ENCODE measurements at places on chromosomes 12 and 14.

DNA sequence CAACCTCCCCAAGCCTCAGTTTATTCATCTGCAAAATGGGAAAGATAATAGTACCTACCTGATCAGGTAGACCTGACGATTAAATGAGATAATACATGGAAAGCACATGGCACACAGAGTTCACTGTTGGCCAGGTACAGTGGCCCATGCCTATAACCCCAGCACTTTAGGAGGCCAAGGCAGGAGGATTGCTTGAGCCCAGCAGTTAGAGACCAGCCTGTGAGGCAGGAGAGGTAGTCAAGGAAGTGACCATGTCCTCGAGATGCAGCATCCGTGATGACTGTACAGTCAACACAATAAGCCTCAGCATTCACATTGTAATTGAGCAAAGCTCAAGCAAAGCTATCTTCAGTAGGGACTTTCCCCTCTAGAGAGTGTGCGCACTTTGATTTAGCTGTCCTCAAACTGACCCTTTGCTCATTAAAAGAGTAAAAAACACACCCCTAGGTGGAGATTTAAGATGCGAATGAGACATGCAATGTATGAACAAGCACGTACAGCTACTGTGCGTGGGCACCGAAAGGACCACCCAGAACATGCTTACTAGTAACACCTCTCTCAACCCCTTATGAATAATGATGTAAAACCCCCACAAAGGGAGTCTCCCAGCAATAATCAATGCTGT lies 9.9 kb downstream of the ISCU start:
- no peak for DNase-seq

- DNase-seq, result no peak
Measured at GRCh38 chr14:89927186-89927865, 27.2 kb downstream of the EFCAB11 start.

DNA sequence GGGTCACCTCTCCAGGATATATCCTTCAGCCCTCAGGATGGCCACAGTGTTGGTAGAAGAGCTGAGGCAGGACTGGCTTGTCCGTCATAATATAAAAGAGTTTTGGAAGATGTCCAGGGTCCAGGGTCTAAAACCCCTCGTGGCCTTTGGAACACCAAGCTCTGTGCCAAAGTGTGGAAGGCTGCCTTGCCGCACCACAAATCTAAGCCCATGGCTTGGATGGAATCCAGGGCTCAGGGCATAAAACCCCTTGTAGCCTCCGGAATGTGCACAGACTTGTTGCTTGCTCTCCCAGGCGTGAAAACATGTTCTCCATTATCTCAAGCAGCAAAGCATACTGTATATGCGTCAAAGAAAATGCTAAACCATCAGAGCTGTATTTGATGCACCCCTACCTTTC lies 46.7 kb downstream of the TNFAIP2 start:
- no peak for DNase-seq

DNA sequence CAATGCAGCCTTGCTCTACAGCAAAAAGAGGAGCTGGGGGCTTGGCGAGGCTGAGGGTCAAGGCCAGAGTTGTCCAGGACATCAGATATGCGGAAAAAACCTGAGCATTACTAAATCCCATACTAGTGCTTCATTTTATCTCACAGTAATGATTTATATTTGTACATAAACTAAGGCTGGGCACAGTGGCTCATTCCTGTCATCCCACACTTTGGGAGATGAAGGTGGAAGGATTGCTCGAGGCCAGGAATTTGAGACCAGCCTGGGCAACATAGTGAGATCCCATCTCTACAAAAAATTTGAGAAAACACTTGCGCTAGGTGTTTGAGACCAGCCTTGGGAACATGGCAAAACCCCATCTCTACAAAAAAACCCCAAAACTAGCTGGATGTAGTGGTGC lies 11.6 kb upstream of the JPH4 start:
- DNase-seq, result no peak

- DNase-seq, result no peak
Measured at GRCh38 chr12:22340143-22340542, 5.6 kb upstream of the ST8SIA1 start.

GRCh38 chr12:56980268-56980667 lies 22.9 kb upstream of the RDH16 start:
- no peak for DNase-seq

DNA sequence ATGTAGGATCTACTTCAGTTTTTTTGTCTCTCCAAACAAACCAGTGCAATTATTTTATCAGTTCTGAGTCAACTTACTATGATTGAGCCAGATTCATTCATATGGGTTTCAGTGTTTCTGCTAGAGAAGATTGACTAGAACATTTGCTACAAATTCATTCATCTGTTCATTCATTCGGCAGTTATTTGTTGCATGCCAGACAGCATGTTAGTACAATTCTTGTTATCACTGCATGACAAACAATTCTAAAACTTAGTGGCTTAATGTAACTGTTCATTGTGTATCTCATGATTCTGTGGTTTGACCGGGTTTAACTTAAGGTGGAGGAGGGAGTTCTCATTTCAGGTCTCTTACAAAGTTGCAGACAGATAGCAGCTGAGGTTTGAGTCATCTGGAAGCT lies 52.3 kb downstream of the POLR3B start:
- no peak for DNase-seq

DNA sequence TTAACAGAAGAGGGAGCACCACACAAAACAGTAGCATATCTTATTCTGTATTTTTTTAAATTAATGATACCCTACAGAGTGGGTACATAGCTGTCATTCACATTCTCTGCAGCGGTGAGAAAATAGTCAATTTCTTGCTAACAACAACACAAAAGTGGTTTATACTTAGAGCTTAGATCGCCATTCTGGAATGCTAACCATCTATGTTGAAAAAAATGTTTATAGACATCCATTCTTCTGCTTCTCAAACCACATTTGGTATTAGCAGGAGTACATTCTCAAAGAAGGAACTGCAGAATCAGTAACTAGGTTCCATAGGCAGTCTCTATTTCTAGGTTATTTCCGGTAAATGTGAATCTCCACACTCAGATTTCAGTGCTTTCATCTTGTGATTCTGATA lies 185.9 kb downstream of the PPFIA2 start:
- DNase-seq, result no peak

DNA sequence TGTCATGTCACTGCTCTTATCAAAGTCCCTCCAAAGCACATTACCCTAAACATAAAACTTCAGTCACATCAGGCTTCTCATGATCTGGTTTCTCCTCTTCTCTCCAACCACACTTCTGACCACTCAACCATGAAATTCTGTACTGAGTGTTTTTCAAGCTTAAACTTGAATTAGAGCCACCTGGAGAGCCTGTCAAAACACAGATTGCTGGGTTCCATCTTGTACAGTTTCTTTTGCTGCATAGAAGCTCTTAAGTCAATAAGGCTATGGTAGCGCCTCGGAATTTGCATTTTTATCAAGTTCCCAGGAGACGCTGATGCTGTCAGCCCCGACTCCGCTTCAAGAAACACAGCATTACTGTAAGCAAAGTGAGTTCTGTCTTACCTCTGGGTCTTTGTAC lies 16.4 kb upstream of the SRRM4 start:
- DNase-seq, result no peak

GRCh38 chr14:68491793-68492192 lies 301.1 kb downstream of the ZFP36L1 start:
- no peak for DNase-seq

Data from NCI-H1436 treated with DMSO at 0.1 percent for 48 hours (cell line).